Foreskin keratinocyte (primary cell): ENCODE measurements at places on chromosomes 12 and 14. TPM values are rescaled to one million over a fixed set of nuclear protein-coding genes. Genes with fewer than 3 reads are reported as not detected.

The ADGRD1 gene
- total RNA-seq = not detected in 2 replicates

The TAS2R30 gene
- 0.49 and 0.58 TPM in 2 replicates for total RNA-seq

The C12orf56 gene
- total RNA-seq = 0.35 and 0.44 TPM in 2 replicates

GRCh38 chr12:16492820-16493797, 112.9 kb downstream of the LMO3 start:
- no peak for DNase-seq

DNA sequence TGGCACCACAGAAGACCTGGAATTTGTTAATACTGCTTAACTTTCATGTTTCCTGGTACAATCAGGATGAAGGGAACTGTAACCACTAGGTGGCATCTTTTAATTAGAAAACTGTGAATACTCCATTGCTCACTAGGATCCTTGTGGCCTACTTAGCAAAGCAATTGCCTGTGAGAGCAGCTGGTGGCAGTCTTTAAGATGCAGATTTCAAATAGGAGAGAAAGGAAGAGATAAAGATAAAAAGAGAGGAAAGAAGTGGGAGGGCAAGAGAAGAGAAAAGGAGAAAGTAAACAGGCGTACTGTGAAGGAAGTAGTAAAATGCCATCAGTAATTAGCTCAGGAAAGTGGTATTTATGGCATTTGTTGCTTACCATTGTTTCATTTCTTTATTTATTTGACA, 114.5 kb downstream of the RAD51B start:
- DNase-seq = peak; percentile 73

GRCh38 chr12:31959701-31960391, 631 bp downstream of the RESF1 start:
- DNase-seq = peak; percentile 69

DNA sequence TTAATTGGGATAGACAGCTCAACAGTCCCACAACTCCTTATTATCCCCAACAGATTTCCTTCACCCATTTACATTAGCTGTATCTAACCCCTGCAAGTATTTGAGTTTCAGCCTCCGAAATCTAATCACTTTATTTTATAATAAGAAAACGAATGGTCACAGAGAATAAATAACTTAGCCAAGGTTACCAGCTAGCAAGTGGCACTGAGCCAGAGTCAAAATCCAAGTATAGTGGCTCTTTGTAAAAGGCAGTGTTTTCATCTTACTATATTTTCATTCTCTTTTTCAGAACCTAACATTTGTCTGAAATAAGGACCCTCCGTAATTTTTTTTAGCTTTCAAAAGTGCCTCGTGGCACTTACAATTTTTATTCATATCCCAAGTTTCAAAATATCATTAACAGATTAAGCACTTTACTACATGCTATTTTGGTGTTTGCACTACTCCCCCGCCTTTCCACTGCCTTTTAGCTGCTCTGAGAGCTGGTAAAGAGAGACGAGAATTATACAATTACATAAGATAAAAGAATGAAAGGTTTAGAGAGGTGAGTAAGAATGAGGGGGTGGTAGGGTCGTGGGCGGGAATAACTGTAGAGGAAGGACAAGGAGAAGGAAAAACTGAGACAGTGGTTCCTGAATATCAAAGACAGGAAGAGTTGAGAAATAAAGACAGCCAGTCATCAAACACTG, 3.7 kb upstream of the USP15 start:
- DNase-seq = no peak

The RHOJ gene
- total RNA-seq = 0.07 TPM in 1 of 2 replicates, not detected in the other

The CSAD gene
- total RNA-seq = 4.1 and 4.4 TPM in 2 replicates

The NPAS3 gene
- total RNA-seq = not detected in 2 replicates

GRCh38 chr14:94366146-94366915, 22.1 kb downstream of the SERPINA1 start:
- no peak for DNase-seq

- DNase-seq = no peak
Observed at GRCh38 chr14:104598039-104598909, 6.3 kb downstream of the TMEM179 start.

The SLCO1B1 gene
- total RNA-seq = not detected in 2 replicates

GRCh38 chr12:30719060-30719459, 23.4 kb upstream of the IPO8 start:
- peak; percentile 84 for DNase-seq

DNA sequence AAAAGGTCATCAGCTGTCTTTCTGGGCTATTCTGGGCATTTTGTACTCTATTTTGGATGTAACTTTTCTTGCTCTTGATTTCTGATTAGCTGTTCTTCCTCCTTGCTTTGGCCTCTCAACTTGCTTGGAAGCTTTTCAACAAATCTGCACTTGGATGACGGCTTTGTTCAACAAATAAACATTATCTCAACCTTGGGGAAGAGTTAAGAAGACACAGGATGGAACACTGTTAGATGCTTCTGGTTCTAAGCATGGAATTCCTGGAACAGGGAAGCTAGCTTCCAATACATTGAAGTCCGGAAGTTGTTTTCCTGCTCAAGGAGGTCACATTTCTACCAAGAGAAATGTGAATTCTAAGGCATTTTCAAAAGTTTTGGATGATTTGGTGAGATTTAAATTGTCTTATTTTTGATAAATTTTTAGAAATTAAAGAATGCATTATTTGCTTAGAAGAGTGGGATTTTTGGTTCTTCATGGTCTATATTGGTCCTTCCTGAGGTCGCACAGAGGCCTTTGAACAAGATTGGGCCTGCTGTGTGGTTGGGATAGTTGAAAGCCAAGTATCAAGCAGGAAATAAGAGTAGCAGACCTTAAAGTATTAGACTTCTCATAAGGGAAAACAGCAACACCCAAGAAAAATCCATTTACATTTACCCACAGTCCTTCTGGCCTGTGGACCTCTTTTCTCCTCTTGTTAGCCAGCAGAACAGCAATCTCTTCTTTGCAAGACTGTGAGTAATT, 59.2 kb downstream of the PPFIBP1 start:
- peak; percentile 51 for DNase-seq

The PLD4 gene
- not detected in 2 replicates for total RNA-seq

The TOMM20L gene
- total RNA-seq = not detected in 2 replicates

DNA sequence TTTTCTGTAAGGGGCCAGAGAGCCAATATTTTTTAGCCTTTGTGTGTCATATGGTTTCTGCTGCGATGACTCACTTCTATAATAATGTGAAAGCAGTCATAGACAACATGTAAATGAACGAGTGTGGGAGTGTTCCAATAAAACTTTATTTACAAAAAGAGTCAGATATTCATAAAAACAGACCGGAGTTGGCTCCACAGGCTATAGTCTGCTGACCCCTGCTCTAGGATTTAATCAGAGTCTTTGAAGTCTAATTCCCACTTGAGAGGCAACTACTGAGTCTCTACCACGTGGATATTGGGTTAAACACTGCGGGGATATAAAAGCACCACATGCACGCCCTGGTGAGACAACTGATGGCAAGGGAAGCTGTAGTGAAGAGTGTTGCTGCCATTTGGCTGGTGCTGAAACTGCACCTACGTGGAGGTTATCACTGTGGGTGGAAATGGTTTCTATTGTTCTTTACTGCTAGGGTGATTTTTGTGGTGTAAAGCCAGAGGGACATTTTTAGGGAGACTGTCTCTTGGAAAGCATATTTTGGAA, 3.6 kb upstream of the NINJ2 start:
- no peak for DNase-seq

DNA sequence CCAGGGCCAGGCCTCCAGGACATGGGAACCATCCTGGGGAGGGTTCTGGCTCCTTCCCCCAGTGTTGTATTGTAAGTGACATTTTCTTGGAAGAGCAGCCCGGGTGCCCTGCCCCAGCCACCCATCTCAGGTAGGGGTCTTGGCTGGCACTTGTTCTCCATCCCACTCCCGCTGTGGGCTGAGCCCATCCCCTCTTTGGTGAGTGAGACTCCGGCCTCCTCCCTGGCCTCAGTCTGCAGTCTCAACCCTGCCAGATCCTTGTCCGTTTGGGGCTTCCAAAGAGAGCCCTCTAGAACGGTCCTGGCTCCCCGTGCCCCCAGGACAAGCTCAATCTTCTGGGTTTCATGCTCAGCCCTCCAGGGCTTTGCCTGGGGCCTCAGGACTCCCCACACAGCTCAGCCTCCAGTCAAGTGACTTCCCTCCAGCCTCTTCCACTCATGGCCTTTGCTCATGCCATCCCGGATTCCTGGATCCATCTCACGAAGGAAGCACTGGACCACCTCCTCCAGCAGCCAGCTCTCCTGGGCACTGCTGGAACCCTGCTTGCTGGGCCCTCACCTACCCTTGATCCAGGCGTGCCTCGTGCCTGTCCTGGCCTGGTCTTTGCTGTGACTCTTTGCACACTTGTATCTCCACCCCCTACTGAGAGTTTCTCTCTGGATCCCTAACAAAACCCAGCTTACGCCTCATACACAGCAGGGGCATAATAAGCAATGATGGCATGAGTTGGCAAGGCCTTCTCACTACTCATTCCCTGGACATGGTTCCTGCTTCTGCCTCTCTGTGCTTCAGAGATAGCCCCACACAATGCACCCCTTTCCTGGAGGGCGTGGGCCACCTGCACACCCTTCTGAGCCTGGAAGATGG, 297.4 kb upstream of the RTL1 start:
- no peak for DNase-seq

The C12orf42 gene
- total RNA-seq = 0.07 TPM in 1 of 2 replicates, not detected in the other

DNA sequence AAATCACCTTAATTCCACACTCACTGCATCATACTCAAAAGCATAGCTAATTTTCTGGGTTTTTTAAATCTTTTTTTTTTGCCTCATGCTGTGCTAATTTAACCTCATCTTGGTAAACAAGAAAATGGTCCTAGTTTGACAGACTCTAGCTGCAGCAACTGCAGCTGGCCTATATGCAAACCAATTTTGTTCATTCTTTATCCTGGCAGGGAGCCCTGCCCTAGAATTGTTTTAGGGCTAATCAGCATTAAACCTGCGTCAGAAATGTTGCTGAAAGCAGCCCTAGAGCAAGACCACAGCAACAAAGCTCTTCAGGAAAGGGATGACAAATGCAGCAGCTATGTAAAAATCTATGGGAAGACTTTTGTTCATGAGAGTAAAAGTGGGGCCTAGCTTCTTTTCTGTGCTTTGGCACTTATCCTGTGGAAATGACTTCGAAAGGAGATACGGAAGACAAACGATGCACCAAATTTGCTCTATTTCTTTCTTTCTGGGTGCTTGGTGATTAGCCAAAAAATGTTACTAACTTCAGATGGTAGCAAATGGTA, 72.2 kb downstream of the DENND5B start:
- peak; percentile 98 for DNase-seq

- DNase-seq = no peak
Observed at GRCh38 chr12:125907351-125907750, 842.1 kb downstream of the AACS start.

DNA sequence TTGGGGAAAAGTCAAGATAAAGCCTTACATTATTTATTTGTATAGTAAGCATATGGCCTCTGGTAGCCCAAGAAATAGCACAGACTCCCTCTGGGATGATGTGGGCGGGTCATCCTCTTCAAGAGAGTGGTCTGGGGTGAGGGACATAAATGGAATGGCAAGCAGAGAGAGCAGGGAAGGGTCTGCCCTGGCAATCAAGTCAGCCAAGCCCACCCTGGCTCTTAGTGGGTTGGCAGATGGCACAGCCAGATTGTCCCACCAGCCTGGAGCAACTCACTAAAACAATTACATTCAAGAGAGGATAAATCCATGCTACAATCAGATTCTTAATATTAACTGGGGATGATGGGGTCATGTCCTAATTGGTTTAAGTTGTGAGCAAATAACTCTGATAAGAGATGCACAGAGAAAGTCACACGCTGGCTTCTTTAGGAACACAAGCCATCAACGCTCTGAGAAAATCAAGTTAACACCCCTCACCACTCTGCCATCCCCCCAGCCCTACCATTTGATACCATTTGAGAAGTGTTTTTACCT, 2.8 kb upstream of the PELI2 start:
- DNase-seq = no peak

DNA sequence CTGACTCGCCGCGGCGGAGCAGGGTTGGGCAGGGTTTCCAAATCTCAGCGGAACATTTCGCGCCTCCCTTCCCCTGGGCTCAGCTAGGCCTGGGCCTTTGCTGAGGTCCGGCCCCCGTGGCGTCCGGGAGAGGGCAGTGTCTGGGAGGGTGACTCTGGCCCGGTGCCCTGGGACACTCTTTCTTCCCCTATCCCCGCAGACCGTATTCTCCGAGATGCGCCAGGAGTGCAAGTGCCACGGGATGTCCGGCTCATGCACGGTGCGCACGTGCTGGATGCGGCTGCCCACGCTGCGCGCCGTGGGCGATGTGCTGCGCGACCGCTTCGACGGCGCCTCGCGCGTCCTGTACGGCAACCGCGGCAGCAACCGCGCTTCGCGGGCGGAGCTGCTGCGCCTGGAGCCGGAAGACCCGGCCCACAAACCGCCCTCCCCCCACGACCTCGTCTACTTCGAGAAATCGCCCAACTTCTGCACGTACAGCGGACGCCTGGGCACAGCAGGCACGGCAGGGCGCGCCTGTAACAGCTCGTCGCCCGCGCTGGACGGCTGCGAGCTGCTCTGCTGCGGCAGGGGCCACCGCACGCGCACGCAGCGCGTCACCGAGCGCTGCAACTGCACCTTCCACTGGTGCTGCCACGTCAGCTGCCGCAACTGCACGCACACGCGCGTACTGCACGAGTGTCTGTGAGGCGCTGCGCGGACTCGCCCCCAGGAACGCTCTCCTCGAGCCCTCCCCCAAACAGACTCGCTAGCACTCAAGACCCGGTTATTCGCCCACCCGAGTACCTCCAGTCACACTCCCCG, 3.0 kb downstream of the WNT1 start:
- no peak for DNase-seq

The PLEKHH1 gene
- total RNA-seq = 3.5 and 3.8 TPM in 2 replicates

The KRT75 gene
- 4.7 and 7.5 TPM in 2 replicates for total RNA-seq

DNA sequence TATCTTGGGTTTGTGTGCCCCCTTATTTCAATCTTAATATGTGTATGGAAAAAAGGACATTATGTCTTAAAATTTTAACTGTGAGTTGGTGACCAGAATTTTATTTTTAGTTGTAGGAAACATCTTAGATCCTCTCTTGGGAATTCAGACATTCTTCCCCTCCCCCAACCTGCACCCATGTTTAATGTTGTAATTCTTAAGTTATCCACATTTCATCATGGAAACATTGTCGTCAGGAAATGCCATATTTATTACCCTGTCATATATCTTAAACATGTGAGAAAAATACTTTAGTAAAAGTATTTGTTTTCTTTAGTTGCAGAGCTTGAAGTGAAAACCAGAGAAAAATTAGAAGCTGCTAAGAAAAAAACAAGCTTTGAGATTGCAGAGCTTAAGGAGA, 30.3 kb downstream of the YEATS4 start:
- no peak for DNase-seq

GRCh38 chr12:54229624-54230212, 40.9 kb upstream of the SMUG1 start:
- DNase-seq = peak; percentile 81

- no peak for DNase-seq
Observed at GRCh38 chr12:104490186-104490585, 33.4 kb downstream of the CHST11 start.

GRCh38 chr12:64099397-64099796, 122.7 kb downstream of the KICS2 start:
- no peak for DNase-seq

The PTPRB gene
- total RNA-seq = 0.71 and 0.88 TPM in 2 replicates
